ENCODE measurements at places on chromosomes 3 and 15.

DNA sequence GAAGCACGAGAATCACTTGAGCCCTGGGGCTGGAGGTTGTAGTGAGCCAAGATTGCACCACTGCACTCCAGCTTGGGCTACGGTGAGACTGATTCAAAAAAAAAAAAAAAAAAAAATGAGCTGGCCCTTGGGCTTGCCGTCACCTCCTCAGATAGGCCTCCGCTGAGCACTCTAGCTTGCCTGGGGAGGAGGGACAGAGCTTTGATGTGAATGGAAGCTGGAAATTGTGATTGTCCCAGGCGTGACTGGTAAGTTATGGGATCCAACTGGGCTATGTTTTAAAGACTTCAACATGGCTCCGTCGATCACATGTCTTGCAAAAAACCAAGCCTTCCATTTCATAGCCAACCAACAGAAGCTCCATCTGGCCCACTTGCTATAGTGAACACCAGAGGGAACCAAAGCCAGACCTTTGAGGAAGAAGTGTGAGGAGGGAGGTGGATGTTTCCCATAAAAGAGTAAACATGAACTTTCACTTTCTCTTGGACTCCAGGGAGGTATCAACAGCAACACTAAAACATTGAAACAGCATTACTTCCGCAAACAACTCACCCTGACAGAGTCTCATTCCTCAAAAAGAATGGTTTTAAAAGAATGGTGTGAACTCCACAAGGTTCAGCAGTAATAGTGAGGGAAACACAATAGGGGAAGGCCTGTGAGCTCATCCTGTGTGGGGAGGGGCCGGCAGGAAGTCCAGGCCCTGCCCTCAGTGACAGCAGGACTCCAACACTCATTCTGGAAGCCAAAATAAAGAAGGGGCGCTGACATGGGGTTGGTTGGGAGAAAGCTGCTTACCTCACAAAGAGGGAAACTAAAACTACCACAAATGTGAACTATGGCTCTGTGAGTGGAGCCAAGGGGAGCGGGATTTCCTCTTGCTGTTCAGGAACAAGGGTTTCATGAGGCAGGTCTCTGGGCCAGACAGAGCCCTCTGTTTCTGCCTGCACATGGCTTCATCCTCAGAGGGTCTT lies 59.2 kb upstream of the IL12A start:
- no peak for DNase-seq

DNA sequence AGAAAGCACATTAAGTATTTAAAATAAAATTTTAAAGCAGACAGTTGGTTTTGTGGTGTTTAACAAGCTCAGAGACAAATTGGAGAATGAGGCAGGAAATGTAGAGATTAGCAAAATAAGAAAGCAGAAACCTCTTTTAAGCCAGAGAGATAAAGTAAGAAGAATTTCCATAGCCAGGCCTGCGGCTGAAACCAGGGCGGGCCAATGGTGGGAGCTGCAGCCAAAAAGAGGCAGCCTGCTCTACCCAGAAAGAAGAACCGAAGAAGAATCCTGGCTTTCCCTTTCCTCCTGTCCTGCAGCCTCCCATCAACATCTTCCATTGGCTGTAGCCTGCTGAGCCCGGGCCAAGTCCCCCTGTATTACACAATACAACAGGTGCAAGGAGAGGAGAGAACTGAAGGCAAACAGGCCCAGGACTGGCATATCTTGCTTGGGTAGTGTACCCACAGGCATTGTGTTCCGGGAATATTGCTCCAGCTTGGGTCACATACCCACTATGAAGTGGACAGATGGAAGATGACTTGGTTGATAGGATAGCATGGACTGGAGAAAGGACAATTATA lies 11.5 kb upstream of the TFG start:
- no peak for DNase-seq

- no peak for DNase-seq
Measured at GRCh38 chr3:127849368-127849767, 27.1 kb upstream of the MGLL start.

DNA sequence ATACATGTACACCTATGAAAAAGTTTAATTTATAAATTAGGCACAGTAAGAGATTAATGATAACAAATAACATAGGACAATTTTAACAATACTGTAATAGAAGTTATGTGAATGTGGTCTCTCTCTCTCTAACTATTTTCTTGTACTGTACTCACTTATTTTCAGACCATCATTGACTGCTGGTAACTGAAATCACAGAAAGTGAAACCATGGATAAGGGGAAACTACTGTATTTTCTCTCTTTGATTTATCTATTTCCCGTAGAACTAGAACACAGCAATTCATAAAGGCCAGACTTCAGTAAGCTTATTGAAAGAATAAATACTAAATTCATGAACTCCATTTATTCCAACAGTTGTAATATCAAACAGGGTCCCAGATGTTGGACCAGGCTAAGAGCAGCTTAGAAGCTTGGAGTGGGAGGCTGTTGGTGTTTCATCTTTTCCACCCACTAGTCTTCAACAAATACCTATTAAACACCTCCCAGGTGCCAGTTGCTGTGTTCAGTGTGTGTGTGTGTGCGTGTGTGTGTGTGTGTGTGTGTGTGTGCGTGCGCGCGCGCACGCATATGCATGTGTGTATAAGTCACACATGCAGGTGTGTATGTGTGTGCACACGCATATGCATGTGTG lies 235.4 kb downstream of the FOXP1 start:
- no peak for DNase-seq

DNA sequence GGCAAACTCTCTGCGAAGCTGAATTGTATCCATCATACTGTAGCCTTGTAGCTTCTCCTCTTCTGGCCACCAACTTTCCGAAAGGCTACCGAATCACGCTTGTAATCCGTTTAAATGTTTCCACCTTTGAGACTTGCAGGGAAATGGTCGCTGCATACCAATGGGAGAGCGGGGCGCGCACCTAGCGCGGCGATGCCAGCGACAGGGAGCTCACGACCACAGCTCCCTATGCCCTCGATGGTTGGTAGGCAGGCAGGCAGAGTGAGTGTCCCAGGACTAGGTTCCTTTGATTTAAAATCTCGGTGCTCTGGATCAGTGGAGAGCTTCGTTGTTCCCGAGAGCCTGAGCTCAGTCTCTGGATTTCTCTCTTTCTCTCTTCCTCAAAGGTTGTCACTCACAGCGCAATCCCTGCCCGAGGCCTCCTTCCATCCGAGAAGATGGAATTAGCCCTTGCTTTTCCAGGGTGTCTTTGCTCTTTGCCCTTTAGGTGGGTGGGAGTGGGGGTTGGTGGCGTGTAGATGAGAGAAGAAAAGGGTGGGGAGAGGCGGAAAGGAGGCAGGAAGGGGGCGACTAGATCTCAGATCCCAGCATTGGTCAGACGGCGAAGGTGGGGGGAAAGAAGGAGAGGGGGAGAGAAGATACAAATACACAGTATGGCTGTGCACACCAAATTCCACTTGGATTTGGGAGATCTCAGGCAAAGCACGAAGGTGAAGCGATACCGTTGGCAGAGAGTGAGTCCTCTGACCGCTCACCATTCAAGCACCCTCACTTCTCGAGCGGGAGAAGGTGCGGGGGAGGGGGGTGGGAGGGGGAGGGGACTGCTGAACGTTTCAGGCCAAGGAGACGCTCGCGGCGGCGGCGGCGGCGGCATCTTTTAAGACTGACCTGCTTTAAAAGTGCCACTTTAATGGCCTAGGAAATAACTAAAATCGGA lies at the start of gene SLITRK3:
Gene SLITRK3 (minus strand): TSS at position 745 of the 937 bp plus-strand sequence. CDS start 5,554 bp downstream, outside the sequence.
- peak; percentile 26 for DNase-seq

GRCh38 chr3:24401090-24401810 lies 93.4 kb downstream of the THRB start:
- peak; percentile 34 for DNase-seq

DNA sequence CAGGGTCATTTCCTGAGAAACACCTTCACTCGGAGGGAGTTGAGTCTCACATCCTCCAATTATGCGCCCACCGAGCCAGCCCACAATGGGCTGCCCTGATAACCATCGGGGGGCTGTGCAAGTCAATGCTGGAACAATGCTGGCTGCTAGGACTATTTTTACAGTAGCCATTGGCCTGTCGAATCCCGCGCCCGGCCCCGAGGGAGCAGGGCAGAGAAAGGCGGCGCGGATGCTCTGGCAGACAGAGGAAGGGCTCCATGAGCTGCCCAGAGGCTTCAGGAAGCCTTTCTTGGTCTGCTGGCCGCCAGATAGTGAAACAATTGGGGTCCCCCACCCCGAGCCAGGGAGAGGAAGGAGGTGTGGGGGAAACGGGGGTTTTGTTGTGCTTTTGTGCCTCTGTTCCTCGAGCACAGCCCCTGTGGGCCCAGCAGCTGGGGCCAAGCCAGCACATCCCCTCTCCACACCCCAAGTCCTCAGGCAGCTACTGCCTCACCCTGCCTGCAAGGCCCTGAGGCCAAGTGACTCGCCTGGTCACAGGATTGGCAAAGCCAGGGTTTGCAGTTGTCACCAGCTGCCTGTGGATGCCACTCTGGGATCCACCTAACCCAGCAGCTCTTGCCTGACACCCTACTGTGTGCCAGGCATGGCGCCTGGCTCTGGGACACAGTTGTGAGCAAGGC lies 39.0 kb downstream of the SLC6A6 start:
- no peak for DNase-seq

- no peak for DNase-seq
Measured at GRCh38 chr3:143895805-143896204, 47.5 kb upstream of the SLC9A9 start.

- DNase-seq, result no peak
Measured at GRCh38 chr3:175729466-175729865, 870.3 kb downstream of the NAALADL2 start.

DNA sequence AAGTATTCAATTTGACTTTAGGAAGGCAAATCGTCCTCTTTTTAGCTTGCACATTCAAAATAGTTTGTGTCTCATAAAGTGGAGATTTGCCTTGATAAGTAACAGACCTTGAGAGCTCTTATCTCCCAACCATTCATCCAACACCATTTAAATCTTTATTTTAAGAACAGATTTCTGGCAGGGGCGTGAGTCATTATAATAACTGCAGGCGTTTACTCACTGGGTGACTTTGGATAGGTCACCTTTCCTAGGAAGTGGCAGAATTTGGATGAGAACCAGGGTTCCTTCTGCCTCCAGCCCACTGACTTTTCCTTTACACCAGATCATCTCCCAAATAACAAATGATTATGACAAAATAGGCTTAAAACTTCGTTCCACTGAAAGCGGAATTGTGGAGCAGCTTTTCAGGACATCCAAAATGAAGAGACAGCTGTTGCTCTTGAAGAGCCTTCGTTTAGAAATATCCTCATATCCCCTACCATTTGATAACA lies 5.0 kb downstream of the LMCD1 start:
- no peak for DNase-seq

GRCh38 chr15:35168464-35168863 lies 83.4 kb upstream of the NANOGP8 start:
- no peak for DNase-seq

All from HEK293T (cell line).